ENCODE measurements at places on chromosomes 5 and 9.
A peak's percentile ranks its signal among the peaks of the same experiment; 100 is the strongest.

DNA sequence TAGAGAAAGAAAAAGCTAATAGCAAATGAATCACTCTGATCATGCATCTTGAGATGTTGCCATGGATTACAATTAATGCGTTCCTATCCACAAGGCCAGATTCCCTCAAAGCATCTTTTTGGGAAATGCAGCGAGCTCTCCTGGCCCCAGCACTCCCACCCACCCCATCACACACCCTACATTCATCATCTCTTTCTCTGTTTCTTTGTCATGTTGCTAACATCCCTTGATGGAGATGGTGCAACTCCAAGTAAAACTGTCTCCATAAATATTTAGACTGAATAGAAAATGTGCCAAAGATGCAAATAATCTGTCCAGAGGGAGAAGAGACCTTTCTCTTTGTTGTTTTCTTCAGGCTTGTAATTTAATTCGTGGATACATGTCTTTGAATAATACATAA lies 30.8 kb upstream of the TNC start:
- peaks cover 4% of the 10 kb centered on the region for H3K36me3 ChIP-seq
- DNase-seq, result no peak
- peaks cover 6% of the 10 kb centered on the region for H3K4me1 ChIP-seq
- no peak overlapping the region for H3K4me3 ChIP-seq

GRCh38 chr5:14180437-14180836 lies 37.3 kb downstream of the TRIO start:
- H3K36me3 ChIP-seq, result no peaks in the 10 kb centered on the region
- peaks cover 4% of the 10 kb centered on the region for H3K27me3 ChIP-seq
- no peaks in the 10 kb centered on the region for H3K4me1 ChIP-seq
- no peak for DNase-seq
- H3K4me3 ChIP-seq, result no peak overlapping the region

DNA sequence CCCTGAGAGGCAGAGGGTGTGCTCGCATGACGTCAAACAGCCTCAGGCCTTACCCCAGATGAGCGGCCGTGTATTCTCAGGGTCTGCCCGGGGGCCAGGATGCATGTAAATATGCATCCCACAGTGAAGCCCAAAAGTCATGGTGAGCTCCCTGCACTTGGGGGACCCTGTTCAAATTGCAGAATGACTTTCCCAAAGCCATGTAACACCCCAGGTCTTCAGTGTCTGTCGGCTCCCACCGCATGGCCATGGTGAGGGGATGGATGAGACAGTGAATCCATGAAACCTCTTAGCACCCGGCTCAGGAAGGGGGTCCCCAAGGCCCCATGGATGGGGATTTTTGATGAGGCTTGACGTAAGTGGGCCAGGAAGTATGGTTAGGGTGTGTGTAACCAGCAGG lies 9.3 kb upstream of the COL5A1 start:
- no peaks in the 10 kb centered on the region for H3K36me3 ChIP-seq
- no peaks in the 10 kb centered on the region for H3K27me3 ChIP-seq
- no peak overlapping the region for H3K27ac ChIP-seq
- peak; percentile 5 for DNase-seq
- no peak overlapping the region for H3K4me3 ChIP-seq

DNA sequence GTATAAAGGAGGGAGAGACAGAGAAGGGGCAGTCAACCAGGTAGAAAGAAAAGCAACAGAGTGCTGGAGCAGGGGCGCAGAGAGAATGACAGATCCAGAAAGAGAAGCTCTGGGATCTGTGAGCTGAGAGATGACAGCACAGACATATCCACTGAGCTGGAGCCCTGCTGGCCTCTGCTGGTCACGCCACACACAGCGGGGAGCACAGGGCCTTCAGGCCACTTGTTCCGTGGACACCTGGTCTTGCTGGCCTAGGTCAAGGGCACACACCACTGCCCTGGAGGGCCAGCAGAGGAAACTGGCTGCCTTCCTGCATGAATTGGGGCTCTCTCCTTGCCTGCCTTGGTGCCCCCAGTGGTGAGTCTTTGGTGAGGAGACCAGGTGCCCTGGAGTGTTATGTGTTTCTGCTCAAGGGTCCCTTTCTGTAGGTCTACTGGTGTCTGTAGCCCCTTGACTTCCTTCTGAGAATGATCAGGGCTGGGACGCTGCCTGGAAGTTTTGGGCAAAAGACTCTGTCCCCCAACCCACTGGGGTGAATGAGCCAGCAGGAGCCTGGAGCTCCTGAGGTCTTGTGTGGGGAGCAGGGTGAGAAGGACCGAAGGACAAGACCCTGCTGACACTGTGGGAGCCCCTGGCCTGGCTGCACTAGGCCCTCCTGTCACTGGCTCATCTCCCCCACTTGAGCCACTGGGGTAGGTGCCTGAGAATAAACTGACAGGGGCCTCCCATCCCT lies 59.2 kb upstream of the ADAMTS2 start:
- H3K4me3 ChIP-seq, result no peak overlapping the region
- H3K36me3 ChIP-seq, result peaks cover 3% of the 10 kb centered on the region
- DNase-seq, result no peak
- no peaks in the 10 kb centered on the region for H3K27me3 ChIP-seq

DNA sequence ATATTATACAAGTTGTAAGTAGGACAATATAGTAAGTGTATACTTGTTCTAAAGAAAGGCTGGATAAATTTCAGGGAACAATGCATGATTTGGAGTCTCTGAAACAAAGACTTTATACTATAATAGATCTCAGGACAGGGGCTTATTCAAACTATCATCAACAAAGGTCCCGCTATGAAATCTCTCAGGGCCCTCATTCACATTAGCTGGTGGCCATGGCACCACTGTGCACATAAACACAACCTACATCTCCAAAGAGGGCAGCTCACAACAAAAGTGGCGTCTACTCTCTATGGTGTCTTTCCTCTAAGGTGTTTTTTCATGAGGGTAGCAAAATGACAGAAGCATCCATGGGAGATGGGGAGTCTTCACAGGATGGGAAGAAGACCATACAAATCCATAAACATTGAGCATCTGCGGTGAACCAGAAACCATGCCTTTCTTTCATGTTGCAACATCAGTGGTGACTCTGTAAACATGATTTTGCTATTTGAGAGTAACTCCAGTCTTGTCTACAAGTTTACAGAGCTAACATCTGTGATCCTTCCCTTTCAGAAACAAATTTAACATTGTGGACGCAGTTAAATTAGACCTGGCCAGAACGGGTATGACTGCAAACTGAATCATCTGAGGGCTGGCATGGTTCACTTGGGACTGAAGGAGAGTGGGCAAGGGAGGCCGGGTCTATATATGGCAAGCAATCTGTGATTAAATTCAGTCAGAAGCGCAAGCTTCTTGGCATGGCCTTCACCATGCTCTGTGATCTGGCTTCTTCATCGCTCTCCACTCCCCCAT lies 5.5 kb downstream of the TTLL11 start:
- H3K4me1 ChIP-seq, result peaks cover 19% of the 10 kb centered on the region
- no peak overlapping the region for H3K4me3 ChIP-seq
- no peak for DNase-seq

DNA sequence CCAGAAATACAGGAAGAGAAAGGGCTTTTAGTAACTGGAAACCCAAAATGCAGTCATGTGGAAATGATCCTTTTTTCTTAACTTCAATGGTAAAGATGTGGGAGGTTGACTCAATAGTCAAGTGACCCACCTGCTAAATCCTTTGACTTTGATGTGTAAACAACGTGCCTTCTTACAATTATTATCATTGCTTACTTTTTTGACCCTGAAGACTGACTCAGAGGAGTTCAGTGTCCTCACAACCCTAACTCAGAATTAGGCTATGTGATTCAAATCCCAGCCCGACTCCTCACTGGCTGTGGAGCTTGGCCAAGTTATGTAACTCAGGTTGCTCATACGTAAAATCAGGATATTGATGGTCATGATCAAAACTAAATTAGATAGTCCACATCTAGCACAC lies 27.9 kb downstream of the ANXA1 start:
- no peak overlapping the region for H3K4me3 ChIP-seq
- H3K27ac ChIP-seq, result no peak overlapping the region
- no peak for DNase-seq
- no peaks in the 10 kb centered on the region for H3K4me1 ChIP-seq

GRCh38 chr9:77599492-77599891 lies 48.6 kb downstream of the GNA14 start:
- no peak overlapping the region for H3K4me3 ChIP-seq
- no peak for DNase-seq
- H3K27ac ChIP-seq, result no peak overlapping the region
- peaks cover 9% of the 10 kb centered on the region for H3K4me1 ChIP-seq

DNA sequence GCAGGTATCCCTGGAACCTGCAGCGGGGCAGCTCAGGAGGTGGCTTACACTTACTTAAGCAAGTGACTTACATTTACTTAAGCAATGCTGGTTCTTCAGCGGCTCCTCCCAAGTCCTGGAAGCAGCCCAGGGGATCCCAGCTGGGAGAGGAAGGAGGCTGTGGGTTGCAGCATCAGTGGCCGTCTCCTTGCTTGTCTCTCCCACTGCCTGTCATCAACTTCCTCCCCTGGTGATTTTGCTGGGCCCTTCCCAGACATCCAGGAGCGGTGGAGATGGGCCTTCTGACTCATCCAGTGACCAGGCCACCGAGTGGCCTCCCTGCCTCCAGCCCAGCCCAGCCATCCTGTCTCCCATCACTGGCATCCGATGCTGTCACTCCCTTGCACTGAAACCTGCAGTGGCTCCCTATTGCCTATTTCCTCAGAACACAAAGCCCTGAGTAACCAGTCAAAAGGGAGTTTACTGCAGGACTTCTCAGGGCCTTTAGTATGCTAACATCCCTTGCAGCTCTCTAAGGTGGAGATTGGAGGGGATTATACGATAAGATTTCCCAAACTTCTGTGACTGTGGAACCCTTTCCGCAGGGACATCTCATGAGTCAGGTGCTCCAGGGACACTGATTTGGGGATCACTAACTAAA lies 155.9 kb upstream of the PHYKPL start:
- H3K27me3 ChIP-seq, result peaks cover 10% of the 10 kb centered on the region
- no peaks in the 10 kb centered on the region for H3K4me1 ChIP-seq
- peak; percentile 5 for DNase-seq
- H3K36me3 ChIP-seq, result no peaks in the 10 kb centered on the region

DNA sequence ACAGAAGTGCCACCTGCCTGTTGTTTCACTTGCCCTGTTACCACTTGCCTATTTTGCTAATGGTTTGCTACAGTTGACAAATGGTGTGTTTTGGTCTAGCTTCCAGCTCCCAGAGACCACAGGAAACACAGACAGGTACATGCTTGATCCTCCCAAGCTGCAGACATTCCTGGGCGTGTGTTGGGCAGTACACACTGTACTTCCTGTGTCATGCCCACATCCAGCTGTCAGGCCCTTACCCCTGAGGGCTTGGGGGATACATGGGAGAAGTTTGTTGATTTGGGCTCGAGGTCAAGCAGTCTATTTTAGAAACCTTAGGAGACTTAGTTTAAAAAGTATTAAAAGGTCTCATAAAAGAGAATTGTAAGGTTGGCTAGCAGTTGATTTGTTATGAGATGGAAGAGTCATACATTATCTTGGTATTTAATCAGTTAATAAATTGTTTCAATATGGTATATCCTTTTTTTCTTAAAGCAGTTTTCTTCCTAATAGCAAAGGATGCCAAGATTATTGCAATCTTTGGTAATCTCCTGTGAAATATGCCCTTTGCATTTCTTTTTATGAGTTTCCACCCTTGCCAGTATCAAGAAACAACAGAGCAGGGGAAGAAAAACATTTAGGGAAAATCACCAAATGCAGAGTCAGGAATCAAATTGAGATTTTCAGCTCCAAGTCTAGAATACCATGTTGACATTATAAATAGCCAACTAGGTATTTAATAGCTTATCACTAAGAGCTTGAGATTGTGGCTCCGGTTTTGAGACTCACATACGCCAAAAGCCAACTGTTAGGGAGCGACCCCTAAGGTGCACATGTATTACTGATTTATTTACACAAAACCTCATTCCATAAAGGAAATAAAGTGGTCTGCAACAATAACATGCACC lies 52.3 kb upstream of the CD180 start:
- no peaks in the 10 kb centered on the region for H3K36me3 ChIP-seq
- no peak overlapping the region for H3K4me3 ChIP-seq
- H3K4me1 ChIP-seq, result peaks cover 17% of the 10 kb centered on the region
- H3K27me3 ChIP-seq, result no peaks in the 10 kb centered on the region
